CD4-positive, alpha-beta T cell (primary cell): ENCODE measurements at places on chromosomes 11 and 22.

- no peak overlapping the region for H3K27ac ChIP-seq
- no peak overlapping the region for H3K4me3 ChIP-seq
- H3K36me3 ChIP-seq: no peaks in the 10 kb centered on the region
- peak; percentile 20 for DNase-seq
Measured at GRCh38 chr11:69444381-69445130, 36.9 kb upstream of the LINC01488 start.

DNA sequence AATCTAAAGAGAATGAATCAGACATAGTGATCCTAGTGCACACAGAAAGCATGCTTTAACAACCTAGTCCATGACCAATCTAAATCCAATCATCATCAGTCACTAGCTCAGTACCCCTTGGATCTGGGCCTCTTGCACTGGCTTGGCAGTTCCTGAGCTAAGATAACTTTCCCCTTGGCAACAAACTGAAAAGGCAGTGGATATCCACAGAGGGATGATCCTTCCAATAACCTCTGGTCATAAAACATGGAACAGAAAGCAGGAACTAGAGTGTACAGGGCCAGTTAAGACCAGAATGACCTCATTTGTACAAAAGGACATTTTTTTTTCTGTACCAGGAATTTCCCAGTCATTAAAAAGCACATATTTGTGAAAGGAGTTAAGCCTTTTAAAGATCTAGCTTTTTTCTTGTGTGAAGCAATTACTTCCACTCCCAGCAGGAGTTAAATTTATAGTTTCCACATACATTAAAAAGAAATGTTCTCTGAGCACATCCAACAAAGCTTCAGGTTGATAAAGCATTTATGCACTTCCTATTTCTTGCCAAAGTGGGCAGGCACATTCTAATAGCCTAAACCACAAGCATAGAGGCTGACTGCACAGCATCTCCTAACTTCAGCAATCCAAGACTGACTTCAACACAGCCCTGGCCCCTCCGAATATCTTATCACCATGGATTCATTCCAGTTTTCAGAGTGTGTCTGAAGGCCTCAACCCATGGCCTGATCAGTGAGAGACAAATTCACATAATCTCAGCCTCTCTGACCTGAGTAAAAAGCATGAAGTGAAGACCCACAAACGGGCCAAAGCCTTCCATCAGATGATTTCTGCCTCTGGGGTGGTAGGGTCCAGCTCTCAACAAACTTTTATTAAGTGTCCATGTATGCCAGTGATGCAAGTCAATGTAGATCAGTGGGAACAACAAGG, 29.9 kb downstream of the GUCY1A2 start:
- H3K27me3 ChIP-seq: no peaks in the 10 kb centered on the region
- H3K27ac ChIP-seq: no peak overlapping the region
- DNase-seq: no peak
- no peaks in the 10 kb centered on the region for H3K4me1 ChIP-seq
- no peak overlapping the region for H3K4me3 ChIP-seq

DNA sequence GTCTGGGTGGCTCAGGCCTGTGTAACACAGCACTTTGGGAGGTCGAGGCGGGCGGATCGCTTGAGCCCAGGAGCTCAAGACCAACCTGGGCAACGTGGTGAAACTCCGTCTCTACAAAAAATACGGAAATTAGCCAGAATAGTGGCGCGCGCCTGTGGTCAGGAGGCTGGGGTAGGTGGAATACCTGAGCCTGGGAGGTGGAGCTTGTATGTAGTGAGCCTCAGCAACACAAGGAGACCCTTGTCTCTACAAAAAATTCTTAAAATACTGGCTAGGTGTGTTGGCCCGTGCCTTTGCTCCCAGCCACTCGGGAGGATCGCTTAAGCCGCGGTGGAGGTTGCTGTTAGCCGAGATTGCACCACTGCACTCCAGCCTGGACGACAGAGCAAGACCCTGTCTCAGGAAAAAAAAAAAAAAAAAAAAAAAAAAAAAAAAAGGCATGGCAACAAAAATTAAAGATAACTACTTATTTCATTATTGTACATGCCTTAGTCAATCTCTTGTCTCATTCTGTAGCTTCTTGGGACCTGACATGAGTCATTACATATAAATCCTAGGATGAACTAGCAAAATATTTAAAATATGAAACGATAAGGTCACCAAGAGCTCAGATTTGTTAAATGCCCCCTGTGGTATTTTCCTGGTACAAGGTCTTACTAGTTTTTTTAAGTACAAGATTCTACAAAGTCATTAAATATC, 1.1 kb downstream of the TAF1D start:
- H3K4me1 ChIP-seq: peaks cover 25% of the 10 kb centered on the region
- H3K27me3 ChIP-seq: no peaks in the 10 kb centered on the region
- peaks cover 45% of the 10 kb centered on the region for H3K36me3 ChIP-seq
- peak overlapping the region; percentile 88 for H3K4me3 ChIP-seq
- peak overlapping the region; percentile 97 for H3K27ac ChIP-seq

DNA sequence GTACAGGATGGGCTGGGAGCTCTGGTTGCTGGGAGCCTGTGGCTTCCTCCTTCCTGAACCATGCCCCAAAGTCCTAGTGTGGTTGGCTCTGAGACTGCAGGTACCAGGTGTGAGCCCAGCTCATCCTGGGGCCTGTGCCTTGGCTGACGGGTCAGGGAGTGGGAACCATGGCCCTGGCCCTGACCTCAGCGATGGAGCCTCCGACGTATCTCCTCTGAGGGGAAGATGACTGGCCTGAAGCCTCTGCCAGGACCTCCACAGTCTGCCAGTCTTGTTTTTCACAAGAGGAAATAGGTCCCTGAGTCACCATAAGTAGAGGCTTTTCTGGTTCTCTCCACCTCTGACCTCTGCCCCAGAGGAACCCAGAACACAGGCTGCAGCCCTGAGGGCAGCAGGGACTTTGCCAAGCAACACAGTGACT, 3.4 kb downstream of the RCE1 start:
- no peak overlapping the region for H3K4me3 ChIP-seq
- H3K27ac ChIP-seq: no peak overlapping the region
- H3K27me3 ChIP-seq: no peaks in the 10 kb centered on the region
- peaks cover 25% of the 10 kb centered on the region for H3K4me1 ChIP-seq

DNA sequence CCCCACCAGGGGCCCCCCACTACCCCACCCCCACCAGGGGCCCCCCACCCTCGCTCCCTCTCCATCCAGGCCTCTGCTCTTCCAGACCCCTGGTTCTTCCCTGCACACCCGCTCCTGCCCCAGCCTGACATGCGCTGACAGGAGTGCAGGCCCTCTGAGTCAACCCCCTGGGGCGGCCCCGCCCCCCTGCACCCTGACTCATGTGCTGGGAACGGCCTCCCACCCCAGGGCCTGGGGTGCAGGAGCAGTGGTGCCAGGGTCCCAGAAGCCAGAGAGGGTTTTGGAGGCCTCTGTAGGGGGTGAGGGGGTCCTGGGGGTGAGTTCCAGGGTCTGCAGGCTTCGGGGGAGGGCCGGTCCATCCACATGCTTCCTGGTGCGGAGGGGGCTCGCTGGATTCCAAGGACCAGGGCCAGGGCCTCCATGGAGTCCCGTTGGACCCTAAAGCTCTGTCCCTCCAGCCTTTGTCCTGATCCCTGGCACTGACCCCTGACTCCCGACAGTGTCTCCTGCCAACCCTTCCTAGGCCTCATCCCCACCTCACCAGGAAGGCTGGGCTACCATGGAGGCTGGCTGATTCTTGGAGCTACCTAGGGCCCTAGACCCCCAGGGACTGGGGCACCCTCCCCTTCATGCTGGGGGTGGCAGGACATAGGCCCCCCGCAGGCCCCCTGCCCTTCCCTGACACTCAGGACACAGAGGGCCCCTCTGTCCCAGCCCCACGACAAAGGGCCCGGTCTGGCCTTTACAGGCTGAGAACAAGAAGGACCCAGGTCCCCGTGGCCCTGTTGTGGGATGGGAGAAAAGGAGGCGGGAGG, 583 bp upstream of the PKP3 start:
- DNase-seq: no peak
- H3K27ac ChIP-seq: no peak overlapping the region
- H3K4me3 ChIP-seq: no peak overlapping the region

- no peak overlapping the region for H3K4me3 ChIP-seq
- H3K27ac ChIP-seq: no peak overlapping the region
- no peaks in the 10 kb centered on the region for H3K4me1 ChIP-seq
- no peaks in the 10 kb centered on the region for H3K27me3 ChIP-seq
- peaks cover 39% of the 10 kb centered on the region for H3K36me3 ChIP-seq
Measured at GRCh38 chr11:117361432-117361831, 33.8 kb downstream of the CEP164 start.

DNA sequence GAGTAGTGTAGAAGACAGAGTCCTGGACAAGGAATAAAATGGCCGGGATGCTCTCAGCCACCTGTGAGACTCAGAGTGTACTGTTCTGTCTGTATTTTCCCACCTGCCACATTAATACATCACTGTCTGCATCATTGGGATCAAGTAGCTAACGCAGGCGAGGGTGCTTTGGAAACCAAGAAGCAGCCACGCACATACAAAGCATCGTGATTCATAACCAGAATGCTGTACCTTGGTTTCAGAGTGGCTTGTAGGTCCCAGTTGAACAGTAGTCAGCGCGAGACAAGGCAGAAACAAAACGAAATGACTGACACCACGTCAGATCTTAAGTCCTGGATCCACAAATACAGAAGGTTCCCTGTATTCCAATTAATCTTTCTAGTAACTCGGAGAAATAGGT, 198.3 kb downstream of the GRIK4 start:
- no peaks in the 10 kb centered on the region for H3K4me1 ChIP-seq
- H3K27me3 ChIP-seq: peaks cover 2% of the 10 kb centered on the region
- no peaks in the 10 kb centered on the region for H3K36me3 ChIP-seq
- no peak overlapping the region for H3K4me3 ChIP-seq
